Ecto neural progenitor cell (in vitro differentiated cells): ENCODE measurements at places on chromosomes 1 and 21.
A peak's percentile ranks its signal among the peaks of the same experiment; 100 is the strongest.

- DNase-seq: peak; percentile 79
These were observed 1.8 kb downstream of the NHLH2 start for GRCh38 chr1:115839029-115839678.

GRCh38 chr1:181514298-181515290 lies 31.3 kb downstream of the CACNA1E start:
- no peak for DNase-seq

DNA sequence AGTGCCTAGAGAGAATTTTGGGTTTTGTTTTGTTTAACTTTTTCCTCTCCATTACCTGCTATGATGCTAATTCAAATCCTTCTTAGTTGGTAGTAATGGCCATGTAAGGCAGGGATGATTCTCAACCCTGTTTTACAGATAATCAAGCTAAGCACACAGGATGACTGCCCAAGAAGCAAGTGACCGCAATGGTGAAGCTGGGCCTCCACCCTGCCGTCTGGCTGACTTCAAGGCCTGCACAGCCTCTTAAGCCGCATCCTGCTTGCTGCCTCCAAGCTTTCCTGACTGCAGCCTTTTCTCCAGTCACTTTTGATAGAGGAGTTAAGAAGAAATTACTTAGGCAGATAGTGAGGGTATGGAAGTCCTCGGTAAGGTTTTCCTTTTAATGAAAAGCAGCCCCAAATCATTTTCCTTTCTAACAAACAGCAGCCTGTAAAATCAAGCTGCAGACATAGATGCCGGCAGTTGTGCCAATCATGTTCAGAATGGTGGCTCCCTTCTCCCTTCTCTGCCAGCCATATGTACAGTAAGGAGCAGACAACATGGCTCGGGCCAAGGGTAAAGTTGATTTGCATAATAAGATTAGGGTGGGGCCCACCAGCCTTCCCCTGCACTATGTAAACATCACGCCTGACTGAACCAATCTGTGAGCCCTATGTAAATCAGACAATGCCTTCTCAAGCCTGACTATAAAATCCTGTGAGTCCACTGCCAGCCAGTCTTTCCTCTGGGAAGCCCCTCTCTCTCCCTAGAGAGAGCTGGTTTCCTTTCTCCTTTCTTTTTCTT lies 8.8 kb upstream of the CTBS start:
- peak; percentile 66 for DNase-seq

DNA sequence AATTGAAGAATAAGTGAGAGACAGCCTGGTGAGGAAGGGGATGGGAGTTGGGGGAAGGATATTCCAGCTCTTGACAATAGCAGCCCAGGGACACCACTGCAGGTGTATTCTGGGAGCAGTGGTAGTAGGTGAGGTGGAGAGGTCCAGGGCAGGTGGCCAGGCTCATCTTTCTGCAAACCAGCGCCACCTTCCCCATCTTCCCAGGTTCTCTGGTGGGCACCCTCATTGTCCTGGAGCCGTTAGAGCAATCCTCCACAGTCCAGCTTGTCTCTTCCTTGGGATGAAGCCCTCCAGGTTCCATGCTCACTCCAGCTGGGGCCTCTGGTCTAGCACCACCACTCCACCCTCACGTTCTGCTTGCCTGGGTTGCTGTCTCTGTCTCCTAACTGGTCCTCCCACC lies 97.0 kb downstream of the IER5 start:
- no peak for DNase-seq

- no peak for DNase-seq
These were observed 32.1 kb downstream of the IL12RB2 start for GRCh38 chr1:67339623-67340343.

DNA sequence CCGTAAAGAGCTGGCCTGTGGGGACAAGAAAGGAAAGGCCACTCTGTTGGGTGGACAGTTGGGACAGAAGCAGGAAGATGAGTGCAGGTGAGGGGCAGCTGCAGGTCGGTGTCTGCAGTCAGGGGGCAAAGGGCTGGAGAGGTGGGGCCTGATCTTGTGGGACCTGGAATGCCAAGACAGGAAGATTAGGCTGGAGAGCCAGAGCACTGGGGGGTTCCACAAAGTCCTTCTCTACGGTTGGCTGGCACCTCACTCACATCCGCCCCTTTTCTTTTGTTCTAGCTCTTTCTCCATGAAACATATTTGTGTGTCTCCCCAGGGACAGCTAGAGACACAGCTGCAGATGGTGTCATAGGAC lies 404.1 kb downstream of the PTPRU start:
- DNase-seq: peak; percentile 21

GRCh38 chr1:181180407-181181031 lies 92.0 kb downstream of the IER5 start:
- no peak for DNase-seq

DNA sequence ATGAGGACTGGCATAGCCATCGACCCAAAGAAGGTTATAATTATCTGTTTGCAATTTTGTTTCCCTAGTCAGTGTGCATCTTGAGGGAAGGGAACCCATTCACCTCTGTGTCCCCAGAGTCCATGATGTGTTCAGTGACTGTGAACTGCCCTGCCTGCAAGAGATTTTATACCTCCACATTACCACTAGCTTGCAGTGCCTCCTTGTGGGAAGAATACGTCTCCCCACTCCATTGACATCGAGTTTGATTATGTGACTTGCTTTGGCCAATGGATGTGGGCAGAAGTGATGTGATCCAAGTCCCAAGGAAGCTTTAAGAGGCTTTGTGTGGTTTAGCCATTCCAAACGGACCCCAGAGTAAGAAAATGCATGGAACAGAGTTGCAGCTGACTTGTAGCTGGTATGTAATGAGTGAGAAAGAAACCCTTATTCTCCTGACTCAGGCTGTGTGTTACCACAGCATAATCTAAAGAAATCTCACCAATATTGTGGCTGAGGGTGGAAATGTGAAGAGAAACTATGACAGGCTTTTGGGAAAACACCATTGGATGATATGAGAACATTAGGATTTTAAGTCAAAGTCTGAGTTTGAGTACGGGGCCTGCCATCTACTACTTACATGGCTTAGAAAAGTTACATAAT lies 47.8 kb upstream of the NRDC start:
- DNase-seq: peak; percentile 53

GRCh38 chr1:88472714-88473113 lies 211.4 kb upstream of the PKN2 start:
- no peak for DNase-seq

DNA sequence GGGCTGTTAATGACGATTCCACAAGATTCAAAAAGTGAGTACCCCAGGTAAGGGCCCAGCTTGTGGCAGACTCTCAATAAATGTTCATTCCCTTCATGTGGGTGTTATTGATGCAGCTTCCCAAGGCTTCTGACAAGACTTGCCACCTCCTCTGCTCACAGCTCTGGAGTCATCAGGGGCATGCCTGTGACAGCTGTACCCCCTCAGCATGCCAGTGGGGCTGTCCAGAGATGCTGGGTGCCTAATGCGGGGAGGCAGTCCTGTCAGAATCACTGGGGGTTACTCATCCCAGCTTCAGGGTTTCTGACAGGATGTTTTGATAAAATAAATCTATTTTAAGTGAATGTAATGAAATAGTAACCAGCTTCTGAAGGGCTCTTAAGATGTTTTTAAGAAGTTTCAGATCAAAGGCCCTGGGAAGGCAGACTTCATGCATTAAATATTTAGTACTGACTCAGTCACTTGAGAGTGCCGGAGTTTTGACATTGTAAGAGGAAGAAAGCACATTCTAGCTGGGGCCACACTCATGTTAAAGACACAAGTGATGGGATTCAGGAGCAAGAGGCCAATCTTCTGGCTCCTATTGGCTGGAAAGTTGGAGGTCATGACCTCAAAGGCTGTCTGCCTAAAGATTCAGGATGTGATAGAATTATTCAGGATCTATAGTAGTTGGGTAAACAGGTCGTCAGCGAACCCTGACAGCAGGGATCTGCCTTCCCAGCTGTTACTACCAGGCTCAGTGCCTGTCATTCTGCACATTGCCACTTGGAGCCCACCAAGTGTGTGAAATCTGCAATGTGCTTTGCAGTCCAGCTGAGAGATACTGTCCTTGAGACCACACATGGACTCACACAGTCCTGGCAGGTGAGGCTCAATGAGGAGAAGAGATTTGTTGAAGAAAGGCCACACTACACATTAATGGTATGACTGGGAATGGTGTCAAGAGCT lies 239.6 kb upstream of the BEND5 start:
- DNase-seq: no peak

DNA sequence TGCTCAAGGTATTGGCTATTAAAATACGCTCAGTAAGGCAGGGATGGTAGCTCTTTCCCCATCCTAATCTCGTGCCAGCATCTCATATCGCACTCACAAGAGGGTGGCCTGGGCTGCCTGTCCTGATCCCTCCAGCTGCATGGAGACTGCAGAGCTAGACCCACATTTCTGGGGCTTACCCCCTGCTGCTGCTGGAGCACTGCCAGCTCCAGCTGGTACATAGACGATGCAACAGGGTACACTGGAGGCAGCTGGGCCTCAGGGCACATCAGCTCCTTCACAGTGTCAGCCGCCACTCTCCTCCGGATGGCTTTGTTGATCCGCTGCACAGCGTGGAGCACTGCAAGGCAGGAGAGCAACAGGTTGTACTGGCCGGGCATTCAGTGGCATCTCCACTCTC lies 16.0 kb downstream of the IQGAP3 start:
- no peak for DNase-seq

DNA sequence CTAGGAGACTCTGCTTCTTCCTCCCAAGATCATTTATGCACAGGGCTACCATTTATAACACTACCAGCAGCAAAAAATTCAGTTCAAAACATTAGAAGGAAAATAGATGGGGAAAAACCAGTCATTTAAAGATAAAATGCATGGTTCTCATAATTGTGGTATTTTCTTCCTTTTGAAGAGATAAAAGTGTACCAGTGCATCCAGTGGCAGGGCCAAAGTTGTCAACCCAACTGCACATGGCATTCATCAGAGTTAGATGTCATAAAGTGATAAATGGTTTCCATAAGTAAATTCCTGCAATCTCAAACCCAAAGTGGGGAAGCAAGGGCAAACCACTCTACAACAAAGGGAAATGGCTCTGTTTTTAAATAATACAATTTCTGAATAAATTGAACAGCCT lies 119.1 kb upstream of the DMRTA2 start:
- DNase-seq: no peak

DNA sequence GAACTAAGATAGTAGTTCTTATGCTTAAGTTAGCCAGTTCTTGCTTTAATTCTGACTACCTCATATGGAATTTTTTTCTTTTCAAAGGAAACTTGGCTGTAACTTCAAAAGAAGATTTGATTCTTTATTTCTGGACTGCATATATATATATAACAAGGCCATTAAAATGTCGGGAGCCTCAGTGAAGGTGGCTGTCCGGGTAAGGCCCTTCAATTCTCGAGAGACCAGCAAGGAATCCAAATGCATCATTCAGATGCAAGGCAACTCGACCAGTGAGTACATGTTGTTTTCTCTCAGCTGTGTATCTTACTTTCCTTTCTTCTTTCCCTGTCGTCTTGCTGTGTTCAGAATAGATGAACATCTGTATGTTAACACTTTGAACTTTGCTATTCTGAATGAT lies 21.8 kb downstream of the KIF1B start:
- no peak for DNase-seq

- no peak for DNase-seq
These were observed 60.5 kb downstream of the CLIC4 start for GRCh38 chr1:24805534-24806301.

GRCh38 chr21:44294391-44295162 lies 5.3 kb upstream of the PFKL start:
- DNase-seq: no peak

DNA sequence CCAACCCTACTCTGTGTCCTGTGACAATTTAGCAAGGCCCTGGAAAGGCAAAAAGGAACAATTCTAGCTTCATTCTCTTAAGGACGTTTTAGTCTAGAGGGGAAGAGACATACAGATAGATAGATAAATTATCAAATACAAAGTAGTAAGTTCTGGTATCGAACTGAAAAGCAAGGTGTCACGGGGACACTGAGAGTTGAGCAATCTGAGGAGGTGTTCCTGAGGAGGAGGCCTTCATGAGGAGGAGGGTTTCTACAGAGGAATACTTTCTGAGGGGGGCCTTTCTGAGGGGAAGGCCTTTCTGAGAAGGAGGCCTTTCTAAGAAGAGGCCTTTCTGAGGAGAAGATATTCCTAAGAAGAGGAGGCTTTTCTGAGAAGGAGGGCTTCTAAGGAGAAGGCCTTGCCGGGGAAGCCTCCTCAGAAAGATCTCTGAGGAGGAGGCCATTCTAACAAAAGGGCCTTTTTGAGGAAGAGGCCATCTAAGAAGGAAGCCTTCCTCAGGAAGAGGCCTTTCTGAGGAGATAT lies 155.9 kb upstream of the COA6 start:
- no peak for DNase-seq

GRCh38 chr1:165235155-165235776 lies 121.2 kb downstream of the LMX1A start:
- peak; percentile 87 for DNase-seq

DNA sequence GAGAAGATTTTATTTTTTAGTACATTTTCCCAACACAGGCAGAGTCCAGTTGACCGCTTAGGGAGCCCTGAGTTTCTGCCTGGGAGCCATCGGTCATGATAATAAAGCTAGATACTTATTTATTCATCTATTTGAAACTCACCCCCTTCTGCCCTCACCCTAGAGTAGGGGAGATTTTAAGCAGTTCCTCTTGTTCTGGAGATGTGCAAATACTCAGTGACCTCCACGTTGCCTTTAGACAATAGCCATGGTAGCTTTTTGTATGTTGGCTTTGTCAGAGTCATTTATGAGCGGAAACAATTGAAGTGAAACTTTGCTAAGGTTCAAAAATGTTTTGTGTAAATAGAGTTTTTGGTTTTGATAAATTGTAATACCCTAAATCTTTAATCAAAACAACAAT lies 45.7 kb upstream of the PLPPR4 start:
- DNase-seq: no peak
